ENCODE measurements at places on chromosomes 2 and 18.
A peak's percentile ranks its signal among the peaks of the same experiment; 100 is the strongest.

DNA sequence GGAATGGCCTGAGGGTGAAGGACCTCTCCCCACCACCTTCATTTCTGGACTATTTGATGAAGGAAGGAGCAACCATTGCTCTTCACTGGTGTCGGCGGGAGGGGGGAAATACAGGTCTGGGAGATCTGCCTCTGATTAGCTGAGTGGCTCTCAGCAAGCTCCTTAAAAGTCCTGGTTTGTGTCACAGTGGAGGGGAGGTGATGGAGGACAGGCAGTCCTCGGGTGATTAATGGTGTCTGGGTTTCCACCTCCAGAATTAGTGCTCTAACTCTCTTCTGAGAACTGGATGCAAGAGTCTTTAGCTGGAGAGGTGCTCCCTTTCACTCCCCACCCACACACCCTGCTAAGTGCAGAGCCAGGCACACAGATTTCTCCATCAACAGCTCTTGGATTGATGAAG is 83.2 kb downstream of the TTC32 start:
- no peak for DNase-seq

GRCh38 chr2:85277416-85278158 is 50.2 kb downstream of the TGOLN2 start:
- DNase-seq: no peak

DNA sequence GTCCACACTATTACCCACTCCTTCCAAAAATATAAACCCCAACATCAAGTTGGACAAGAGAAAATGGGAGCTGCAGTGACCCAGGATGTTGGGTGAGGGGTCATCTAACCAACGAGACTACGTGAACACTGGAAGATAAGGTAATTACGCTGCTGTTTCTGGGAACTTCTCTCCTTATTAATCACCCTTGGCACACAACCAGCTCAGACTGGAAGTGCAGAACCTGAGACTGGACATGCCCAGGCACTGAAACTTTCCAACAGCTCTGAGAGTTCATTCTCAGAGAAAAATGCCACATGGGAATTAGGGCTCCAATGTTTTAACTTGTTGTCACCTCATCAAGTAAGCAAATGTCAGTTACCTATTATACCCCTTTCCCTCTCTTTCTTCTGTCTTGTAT is 135.3 kb downstream of the CCDC148 start:
- DNase-seq: no peak

DNA sequence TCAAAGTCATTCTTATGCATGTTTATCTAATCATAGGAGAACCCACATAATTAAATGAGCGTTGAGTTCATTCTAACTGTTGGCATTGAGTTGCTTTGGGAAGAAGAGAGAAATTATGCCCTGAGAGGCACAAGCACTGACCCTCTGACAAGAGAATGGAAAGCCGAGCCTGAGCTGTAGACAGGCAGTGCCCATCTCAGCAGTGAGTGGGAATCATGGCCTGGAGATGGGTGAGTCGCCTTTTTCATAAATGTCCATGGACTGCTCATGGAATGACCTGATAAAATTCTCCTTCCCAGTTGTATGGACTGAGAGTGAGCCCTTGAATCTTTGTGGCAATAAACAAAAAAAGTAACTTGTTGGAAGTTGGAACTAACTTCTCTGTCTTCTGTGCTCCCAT is 21.4 kb upstream of the MYO3B start:
- DNase-seq: no peak

GRCh38 chr2:66915237-66915636 is 480.3 kb downstream of the MEIS1 start:
- DNase-seq: peak; percentile 56

DNA sequence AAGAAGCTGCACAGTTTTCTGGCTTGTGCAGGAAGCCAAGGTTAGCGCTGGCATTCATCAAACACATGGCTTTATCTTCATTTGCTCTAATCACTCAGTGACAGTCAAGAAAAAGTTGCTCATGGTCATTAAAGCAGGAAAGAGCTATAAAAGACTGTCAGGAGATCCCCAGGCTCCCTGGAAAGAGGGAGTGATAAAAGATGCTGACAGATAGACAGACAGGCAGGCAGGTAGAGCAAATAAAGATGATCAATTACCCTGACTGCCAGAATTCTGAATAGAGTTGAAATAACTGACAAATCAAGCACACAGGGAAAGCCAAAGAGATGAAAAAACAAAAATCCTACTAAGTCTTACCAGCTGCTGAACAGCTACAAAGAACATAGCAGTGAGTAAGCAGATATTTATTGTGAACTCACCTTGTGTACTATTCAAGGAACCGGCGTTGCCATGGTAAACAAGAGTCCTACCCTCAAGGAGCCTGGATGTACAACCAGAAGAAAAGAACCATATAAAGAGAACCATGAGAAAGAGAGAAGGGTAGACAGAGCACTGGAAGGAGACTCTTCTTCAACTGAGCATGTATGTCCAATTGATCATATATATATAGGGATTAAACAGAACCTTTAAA is 68.0 kb downstream of the RNF152 start:
- no peak for DNase-seq

GRCh38 chr2:237964578-237965404 is 2.0 kb upstream of the UBE2F start:
- no peak for DNase-seq

- no peak for DNase-seq
Measured at GRCh38 chr2:52402128-52402527, 1365.5 kb upstream of the CHAC2 start.

GRCh38 chr2:20623741-20624155 is 27.1 kb downstream of the HS1BP3 start:
- no peak for DNase-seq

DNA sequence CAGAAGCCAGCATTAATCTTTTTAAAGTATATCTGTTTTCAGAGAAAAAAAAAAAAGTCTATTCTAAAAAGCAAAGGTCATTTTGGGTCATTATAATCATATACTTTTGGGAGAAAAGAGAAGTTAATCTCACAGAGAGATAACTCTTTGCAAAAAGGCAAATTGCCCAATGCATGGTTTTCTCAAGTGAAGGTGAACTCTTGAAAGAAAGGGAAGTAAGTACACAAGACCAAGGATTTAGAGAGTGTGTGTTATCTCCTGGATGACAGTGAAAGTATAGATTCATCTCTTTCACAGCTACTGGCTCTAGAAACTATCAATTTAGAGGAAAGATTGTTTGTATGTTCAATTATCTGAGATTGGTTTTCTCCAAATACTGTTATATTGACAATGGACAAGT is 151.4 kb downstream of the CD8B2 start:
- DNase-seq: no peak

DNA sequence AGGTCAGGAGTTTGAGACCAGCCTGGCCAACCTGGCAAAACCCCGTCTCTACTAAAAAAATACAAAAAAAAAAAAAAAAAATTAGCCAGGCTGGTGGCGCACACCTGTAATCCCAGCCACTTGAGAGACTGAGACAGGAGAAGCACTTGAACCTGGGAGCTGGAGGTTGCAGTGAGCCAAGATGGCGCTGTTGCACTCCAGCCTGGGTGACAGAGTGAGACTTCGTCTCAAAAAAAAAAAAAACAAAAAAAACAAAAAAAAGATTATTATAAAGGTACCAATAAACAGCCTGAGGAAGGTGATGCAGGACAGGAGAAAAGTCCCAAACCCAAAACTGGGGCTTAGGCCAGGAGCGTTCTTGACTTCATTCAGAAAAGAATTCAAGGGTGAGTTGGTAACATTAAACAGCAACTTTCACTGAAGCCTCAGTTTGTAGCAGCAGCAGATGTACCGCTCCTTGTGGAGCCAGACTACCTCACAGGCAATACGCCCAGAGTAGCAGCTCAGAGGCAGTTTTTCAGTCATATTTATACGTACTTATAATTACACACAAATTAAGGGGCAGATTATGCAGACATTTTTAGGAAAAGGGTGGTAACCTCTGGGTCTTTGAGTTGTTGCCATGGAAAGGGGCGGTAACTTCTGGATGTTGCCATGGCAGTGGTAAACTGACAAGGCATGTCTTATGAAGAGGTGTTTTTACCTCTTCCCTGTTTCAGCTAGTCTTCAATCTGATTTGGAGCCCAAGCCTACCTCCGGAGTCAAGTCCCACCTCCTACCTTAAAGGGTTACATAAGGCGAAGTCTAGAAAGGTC is 1596.6 kb upstream of the CELF4 start:
- no peak for DNase-seq
